Left renal pelvis (tissue), 4 donors: ENCODE measurements at places on chromosomes 12 and 14.
A peak's percentile ranks its signal among the peaks of the same experiment; 100 is the strongest.

- DNase-seq, result no peak
These were observed 384.7 kb downstream of the CCDC91 start for GRCh38 chr12:28574746-28575592.

- peak; percentile 66 for DNase-seq
These were observed 9.1 kb downstream of the NEMP1 start for GRCh38 chr12:57069523-57069922.

DNA sequence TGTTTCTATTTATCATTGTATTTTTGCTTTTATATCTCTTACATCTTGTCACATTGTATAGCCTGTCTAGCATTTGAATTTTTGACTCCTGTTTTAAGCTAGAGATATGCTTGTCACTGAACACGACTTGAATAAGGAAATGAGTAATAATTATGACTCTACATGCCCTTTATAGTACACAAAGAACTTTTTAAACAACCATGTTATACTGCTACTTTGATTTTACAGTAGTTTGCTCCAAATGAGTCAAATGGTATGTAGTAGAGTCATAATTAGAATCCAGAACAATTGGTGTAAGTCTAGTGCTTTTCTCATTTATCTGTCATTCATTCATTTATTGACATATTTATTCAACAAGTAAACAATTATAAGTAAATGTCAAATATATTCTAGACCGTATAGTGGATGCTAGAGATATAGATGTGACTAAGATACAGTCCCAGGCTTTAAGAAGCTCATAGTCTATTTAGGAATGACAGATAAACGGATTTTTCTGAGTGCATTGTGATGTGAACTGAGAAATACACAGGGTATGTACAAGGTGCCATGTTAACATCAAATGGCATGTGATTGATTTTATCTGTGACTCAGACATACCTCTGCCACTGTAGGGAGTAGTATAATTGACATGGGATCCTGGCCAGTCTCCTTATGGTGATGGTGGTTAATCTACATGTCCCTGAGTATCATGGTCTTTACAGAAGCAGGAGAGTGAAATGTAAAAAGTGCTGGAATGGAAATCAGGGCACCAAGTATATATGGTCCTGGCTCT, 799.7 kb downstream of the DIO2 start:
- DNase-seq, result no peak

DNA sequence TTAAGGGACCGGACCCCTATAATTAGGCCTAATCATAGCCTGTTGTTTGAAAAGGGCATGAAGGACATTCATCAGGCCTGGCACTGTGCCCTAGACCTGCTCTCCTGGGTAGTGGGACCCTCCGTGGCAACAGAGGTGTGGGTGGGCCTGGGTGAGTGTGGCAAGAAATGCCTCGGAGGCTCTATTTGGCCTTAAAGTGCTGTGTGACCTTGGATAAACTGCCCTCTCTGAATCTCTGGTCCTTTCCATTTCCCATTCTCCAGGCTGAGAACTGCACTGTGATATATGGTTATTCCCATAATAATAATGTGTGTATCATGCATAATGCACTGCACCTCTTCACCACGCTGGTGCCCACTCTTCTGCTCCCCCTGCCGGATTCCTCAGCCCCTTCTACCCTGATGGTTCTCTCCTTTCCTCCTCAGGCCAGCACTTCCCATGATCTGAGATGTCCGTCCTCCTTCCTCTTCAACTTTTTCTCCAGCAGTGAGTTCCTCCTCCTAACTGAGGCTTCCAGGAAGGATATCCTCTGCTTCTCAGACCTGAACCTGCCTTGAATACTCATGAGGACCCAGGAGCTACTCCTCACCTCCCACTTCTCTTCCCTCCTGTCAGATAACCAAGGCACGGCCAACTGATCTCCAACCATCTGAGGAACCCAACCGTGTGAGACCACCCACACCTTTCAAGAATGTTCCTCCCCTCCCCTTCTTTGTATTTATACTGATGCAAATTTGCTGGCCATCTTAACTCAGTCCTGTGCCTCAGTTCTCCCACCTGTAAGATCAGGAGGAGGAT, 111.0 kb upstream of the PZP start:
- DNase-seq, result no peak

GRCh38 chr12:9699269-9699897, 29.9 kb downstream of the CLEC2D start:
- no peak for DNase-seq

DNA sequence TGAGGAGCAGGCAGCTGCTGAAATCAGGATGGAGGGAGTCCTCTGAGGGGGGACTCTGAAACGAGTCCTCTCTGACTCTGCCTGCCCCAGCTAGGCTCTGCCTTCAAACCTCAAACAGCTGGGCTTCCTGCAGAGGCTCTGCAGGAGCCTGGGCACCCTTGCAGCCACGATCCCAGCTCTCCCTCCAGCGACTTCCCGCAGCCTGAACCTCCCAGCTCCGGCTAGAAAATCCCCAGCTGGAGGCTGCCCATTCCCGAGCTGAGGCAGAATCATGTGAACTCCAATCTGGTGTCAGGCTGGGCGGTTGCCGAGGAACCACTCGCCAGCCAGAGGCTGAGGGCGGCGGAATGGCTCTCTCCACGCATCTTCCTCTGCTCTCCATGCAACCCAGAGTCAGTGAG, at the start of gene GPR68:
TSS of gene GPR68 (minus strand) at position 204 of the 401 bp plus-strand sequence. CDS start 9,654 bp downstream, outside the sequence.
- DNase-seq, result peak; percentile 30

- no peak for DNase-seq
These were observed 33.4 kb downstream of the TXNRD1 start for GRCh38 chr12:104249017-104249416.

DNA sequence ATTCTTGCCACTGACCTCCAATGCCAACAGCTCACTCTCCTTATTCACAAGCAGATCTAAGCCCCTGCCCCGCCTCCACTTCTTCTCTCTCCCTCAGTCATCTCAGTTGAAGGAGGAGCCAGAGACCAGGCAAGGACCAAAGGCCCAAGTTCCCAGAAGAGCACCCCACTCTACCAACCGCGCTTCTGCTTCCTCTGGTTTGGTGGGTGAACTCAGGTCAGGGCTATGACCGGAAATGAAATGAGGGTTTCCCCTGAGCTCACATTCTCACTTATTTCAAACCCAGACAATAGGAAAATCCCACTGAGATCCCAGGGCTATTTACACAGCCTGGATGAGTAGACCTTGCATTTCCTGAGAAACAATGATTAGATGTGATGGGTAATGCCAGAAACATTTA, 9.9 kb downstream of the DPF3 start:
- DNase-seq, result no peak

DNA sequence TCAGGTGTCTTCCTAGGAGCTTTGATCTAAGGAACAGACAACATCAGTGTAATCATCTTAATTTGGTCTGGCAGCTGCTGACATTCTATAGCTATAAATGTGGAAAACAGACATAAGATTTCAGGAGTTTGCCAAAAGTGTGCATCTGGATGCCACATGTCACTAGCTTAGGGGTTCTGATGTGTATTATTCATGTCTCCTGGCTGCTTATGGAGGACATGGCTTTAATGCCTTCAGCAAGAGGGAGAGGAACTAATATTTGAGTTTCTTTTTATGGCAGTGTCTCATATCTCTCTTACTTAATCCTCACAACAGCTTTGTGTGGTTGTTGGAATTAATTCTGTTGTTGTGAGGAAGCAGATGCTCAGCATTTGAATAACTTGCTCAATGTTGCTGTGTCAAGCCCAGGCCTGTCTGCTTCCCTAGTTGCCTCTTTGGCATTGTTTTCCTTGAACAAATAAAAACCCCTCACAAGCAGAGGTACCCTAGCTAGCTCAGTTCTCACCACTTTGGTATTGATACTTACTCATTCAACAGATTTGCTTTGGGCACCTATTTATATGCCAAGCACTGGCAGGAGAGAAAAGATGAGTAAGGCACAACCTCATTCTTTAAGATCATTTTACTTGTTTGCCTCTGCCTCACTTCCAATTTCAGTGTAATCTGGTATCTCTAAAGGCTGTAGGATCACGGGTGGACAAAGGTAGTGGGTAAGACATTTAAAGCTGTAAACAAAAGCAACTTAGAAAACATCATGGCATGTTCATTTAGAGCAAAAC, 39.8 kb upstream of the EID3 start:
- no peak for DNase-seq

GRCh38 chr14:30982533-30982932, 42.9 kb upstream of the AP4S1 start:
- no peak for DNase-seq

DNA sequence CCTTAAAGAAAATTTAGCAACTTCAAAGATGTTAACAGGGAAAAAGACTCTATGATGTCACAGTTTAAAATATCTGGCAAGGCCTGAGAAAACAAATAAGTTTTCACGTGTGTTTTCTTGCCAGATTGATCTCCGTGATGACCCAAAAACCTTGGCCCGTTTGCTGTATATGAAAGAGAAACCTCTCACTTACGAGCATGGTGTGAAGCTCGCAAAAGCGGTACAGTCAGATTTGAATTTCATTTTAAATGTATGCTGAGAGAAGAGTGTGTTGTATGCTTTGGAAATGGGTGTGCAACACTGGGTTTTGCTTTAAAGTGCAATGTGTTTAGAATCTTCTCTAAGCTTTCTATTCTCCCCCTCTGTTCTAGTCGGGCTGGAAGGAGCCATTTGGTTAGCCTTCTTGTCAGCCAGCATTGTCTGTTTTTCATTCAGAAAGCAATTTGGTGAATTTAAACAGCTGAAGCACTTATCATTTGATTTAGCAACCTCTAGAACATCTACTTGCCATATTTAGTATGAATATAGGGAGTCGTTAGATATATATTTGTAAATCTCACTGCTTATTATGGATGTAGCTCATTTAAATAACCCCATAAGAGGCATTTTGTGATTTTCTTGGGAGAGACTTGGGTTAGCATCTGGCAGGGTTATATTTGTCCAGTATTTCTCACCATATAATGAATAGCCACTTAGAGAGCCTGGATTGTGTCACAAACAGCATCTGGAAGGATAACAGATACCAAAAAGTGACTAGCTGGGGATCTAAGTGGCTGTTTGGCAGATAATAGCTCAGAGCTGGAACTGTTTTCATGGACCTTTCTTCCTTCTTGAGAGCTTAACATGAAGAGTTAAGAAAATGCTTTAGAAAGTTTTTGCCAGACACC, 35.5 kb downstream of the GPHB5 start:
- DNase-seq, result no peak

GRCh38 chr12:125888921-125889320, 823.7 kb downstream of the AACS start:
- DNase-seq, result no peak

DNA sequence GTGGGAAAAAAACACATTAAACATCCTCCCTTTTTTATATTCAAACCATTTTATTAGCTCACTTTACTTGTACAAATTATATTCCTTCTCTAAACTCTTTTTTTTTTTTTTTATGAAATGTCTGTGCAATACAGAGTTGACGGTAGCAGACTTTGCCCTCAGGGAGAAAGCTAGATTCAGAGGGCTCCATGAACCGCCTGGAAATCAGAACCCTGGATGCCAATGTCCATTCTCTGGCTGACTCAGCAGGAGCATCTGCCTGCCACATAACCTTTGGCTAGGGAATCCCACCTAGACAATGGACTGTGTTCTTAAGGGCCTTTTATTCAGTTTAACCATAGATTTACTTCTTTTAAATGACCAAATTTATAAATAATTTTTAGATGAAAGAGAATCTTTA, 467.0 kb downstream of the MDGA2 start:
- DNase-seq, result no peak

GRCh38 chr14:32311294-32312009, 17.6 kb upstream of the AKAP6 start:
- DNase-seq, result no peak

DNA sequence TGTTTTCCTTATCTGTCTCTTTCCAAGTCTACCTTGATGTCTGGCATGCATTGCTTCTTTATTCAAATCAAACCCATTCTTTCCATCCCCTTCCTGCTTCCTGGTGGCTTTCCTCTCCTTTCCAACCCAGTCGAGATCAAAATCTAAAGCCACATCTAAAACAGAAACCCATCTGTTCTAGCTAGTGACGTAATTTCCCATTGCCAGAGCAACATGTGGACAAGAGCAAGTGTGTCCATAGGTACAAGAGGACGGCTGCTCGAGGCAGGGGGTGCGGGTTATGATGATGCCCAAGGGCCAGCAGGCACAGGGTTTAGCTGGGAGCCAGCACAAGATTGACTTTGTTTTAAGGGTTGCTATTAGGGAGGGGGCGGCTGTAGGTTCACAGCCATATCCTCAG, 7.0 kb downstream of the KRT80 start:
- no peak for DNase-seq

DNA sequence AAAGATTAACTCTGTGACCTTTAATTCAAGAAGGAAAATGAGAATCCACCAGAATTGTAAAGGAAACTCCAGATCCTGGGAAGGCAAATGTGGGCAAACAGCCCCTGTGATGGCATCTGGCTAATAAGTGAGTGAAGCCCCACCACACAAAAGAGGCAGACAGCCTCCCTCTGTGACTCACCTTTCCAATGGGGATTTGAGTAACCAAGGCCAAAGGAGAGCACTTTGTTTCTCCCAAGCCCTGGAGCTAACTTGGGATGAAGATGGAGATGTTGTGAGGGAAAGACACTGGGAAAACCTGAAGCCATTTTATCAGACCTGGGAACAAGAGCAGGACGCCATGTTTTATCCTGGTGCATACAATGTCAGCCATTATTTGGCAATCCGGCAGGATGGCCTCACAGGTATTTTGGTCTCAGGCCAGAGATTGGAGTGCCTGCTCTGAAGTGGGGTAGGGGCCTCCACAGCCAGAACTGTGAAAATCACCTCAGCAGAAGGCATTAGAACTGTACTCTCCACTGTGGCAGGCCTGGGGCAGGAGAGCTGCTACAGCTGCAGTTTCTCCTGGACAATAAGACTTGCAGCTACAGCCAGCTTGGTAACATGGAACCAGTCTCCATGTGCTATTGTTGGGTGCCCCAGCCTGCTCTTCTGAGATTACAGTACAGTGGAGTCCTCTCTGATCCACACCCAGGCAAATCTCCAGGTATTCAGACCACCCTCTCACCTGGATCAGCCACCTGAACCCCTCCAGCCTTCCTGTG, 96.6 kb upstream of the PCED1B start:
- DNase-seq, result no peak

GRCh38 chr12:125280482-125281377, 215.5 kb downstream of the AACS start:
- DNase-seq, result no peak

- no peak for DNase-seq
These were observed 55.9 kb downstream of the TMCC3 start for GRCh38 chr12:94594443-94594825.

GRCh38 chr14:80101835-80102234, 109.5 kb downstream of the DIO2 start:
- no peak for DNase-seq

- no peak for DNase-seq
These were observed 226.7 kb upstream of the ABCD2 start for GRCh38 chr12:39846304-39846703.

GRCh38 chr12:82671673-82672195, 15.0 kb upstream of the TMTC2 start:
- DNase-seq, result no peak

DNA sequence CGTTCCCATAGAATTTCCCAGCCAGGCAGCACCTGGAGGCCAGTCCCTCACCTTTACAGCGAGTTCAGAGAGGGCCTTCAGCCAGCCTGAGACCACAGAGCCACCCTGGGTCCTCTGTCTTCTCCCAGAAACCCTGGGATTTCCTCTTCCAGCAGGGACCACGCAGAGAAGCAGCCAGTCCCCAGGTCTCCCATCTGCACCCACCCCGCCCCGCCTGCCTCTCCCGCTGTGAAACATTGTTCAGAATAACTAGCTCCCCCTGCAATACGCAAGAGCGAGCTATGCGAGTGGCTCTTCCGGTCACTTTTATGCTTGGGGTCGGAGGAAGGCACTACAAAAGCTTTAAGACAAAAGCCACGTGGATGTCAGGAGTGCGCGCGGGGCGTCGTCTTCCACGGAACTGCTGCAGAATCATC, 77.8 kb downstream of the SERPINA3 start:
- no peak for DNase-seq
